Activated T-cell treated with anti-CD3 and anti-CD28 coated beads, Interleukin-2, amount 50 U/mL, for 48 hours (primary cell): ENCODE measurements at places on chromosomes 1 and 21.
A peak's percentile ranks its signal among the peaks of the same experiment; 100 is the strongest.

DNA sequence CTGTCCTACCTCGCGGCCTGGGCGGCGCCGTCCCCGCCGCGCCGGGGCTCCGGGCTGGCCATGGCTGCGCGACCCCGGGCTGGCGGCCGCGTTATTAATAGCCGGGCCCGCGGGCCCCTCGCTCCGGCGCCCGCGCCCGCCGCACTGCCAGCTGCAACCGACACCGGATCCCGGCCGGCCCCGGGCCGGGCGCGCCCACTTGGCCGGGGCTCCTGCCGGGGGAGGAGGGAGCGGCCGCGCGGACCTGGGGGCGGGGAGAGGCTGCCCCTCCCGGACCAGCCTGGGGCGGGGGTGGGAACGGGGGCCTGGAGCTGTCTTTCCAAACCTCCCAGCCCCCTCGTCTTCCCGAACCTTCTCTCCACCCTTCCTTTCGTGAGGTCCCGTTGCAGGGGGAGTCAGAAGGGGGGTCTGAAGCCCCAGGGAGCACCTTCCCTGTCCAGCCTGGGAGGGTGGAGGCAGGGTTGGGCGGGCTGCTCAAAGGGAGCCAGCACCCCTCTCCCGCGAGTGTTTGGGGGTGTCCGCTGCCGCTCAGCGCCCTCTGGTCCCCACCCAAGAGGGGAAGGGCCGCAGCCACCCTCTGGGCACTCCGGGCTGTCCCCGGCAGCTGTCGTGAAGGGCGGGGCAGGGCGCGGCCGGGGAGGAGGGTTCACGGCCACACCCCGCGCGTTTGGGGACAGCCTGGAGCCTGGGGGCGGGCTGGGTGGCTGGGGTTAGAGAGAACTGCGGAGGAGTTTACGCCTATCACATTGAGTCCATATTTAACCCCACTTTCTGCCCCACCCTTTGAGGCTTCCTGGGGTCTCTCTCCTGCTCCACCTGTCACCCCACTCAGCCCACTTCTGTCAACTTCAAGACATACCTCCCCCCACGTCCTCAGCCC lies at the start of gene SYNC:
Gene SYNC, minus strand, starts transcription at position 172 of the 880 bp plus-strand sequence. Its CDS starts 110 bp downstream, at position 62.
- DNase-seq, result peak; percentile 41

DNA sequence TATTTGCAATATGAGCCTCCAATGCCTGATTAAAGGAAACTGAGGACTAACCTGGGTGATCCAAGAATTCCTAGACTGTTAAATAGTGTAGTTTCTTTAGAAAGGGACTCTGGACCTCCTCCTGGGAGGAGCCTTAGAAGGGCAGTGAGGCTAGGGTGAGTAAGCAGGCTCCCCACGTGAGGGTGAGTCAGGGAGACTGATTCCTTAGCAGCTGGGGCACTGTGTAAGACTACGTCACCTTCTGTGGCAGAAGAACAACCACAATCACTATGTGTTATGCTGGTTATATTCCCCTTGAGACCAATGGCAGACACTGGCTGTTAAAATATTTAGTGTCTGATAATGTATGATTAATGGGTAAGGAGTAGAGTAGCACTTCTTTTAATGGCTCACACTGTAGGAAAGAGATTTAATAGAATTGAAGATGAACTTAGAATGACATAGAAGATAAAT lies 53.3 kb upstream of the SYT14 start:
- DNase-seq, result peak; percentile 58

GRCh38 chr1:18112611-18113010 lies 5.0 kb downstream of the IGSF21 start:
- no peak for DNase-seq

- DNase-seq, result no peak
Measured at GRCh38 chr1:15863156-15863901, 15.8 kb downstream of the SPEN start.

- DNase-seq, result peak; percentile 31
Measured at GRCh38 chr1:53890522-53890941, 935 bp upstream of the YIPF1 start.

DNA sequence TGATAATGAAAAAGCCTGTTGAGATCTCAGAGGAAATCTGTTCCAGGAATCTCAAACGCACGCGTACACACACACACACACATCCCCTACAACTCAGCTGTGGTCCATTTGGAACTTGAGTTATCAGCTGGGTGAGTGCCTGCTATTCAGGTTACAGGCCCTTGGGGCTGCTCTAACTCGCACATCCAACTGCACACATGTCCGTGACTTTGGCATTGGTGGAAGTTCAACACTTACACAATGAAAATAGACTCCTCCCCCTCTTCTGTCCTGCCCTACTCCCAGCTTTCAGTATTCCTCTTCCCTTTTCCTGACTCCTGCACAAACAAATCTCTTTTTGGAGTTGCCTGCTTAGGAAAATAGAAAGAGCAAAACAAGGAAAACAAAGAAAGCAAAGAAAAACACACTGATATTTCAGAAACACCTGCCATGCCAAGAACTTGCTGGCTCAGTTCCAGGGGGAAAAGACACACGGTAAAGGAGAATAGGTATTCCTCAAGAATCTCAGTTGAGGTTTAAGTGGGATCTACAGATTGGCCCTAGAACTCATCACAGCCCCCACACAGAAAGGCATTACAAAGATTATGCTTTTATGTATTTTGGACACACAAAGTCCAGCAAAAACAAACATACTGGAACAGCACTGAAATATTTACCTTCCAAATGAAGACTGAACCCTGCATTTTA lies 140.9 kb downstream of the TGFBR3 start:
- DNase-seq, result no peak

DNA sequence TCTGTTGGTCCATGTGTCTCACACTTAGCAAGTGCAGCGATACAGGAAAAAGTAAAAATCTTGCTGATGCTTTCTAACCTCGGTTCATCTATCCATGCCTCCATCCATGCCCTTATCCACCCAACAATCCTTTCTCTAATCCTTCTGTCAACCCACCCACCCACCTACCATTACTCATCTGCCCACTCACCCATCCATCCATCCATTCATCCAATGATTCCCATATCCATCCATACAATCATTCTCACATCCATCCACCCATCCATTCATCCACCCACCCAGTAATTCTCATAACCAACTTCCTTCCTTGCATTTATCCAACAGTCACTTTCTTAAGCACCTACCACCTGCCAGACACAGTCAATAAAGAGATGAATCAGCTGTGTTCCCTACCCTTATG lies 6.1 kb upstream of the IGSF21 start:
- no peak for DNase-seq

- no peak for DNase-seq
Measured at GRCh38 chr1:90613371-90613770, 103.7 kb downstream of the BARHL2 start.

GRCh38 chr21:19853061-19853460 lies 1145.1 kb upstream of the NCAM2 start:
- DNase-seq, result no peak

- DNase-seq, result no peak
Measured at GRCh38 chr1:33319949-33320618, 814 bp downstream of the A3GALT2 start.

DNA sequence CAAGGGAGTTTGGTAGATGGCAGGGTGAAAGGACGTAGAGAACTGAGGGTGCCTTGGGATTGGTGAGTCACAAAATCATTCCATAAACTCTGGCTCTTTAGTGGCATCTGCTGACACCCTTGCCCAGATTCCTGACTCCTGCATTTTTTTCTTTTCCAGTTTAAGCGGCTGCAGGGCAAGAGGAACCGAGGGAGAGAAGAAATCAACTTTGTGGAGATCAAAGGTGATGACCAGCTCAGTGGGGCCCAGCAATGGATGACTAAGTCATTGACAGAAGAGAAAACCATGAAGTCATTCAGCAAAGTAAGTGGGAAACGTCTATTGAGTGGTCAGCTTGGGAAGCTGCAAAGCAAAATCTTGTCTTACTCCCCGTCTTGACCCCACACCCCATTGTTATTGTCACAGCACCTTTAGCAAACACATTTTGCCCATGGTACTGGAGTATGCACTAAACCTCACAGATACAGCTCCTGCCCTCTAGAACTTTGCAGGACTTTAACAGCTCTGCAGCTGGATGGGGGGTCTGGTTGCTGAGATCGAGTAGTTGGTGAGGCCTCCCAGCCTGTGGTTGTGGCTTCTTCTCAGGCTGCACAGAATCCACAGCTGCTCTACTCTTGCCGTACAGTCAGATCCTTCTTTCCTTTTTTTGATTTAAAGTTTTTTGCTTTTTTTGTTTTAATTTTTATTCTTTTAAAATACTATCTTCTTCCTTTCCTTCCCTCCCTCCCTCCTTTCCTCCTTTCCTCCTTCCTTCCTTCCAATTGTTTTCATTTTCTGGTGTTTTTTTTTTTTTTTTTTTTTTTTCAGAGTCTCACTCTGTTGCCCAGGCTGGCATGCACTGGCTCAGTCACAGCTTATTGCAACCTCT lies 21.9 kb downstream of the SH2D2A start:
- no peak for DNase-seq

GRCh38 chr1:205250699-205251098 lies 23.0 kb downstream of the TMCC2 start:
- no peak for DNase-seq

GRCh38 chr1:156503698-156504437 lies 3.3 kb upstream of the MEF2D start:
- DNase-seq, result no peak

- DNase-seq, result no peak
Measured at GRCh38 chr1:198072177-198072576, 84.6 kb upstream of the NEK7 start.

DNA sequence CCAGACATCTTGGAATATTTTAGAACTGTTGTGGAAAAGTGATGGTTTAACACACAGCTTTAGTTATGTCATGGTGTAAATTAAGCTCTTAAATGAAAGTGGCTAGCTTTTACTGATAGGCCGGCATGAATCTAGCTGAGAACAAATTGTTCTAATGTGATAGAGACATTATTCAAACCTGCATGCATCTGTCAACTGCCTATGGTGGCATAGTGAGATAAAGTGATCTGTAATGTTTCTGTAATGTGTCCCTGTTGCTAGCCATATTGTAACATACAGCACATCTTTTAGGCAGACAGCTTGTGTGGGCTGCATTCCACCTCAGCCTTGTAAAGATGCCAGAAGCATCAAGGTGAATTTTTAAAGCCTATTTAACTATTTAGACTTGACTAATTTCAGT lies 16.0 kb downstream of the LRIG2 start:
- no peak for DNase-seq

DNA sequence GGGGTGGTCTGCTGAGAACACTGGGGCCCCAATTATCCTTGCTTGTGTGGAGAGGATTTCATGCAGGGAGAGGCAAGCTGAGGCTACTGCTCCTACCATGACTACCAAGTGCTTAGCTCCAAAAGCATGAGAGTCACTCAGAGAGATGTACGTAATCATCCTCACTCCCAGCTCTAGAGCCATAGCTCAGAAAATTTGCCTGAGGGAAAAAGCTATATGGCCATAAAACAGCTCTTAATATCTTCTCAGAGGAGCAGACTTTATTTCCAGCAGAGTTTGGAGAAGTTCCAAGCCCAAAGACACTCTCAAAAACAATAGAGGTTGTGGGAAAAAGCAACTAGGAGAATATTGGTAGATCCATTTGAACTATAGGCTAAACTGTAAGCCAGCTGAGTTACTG lies 106.4 kb upstream of the PBX1 start:
- DNase-seq, result no peak

DNA sequence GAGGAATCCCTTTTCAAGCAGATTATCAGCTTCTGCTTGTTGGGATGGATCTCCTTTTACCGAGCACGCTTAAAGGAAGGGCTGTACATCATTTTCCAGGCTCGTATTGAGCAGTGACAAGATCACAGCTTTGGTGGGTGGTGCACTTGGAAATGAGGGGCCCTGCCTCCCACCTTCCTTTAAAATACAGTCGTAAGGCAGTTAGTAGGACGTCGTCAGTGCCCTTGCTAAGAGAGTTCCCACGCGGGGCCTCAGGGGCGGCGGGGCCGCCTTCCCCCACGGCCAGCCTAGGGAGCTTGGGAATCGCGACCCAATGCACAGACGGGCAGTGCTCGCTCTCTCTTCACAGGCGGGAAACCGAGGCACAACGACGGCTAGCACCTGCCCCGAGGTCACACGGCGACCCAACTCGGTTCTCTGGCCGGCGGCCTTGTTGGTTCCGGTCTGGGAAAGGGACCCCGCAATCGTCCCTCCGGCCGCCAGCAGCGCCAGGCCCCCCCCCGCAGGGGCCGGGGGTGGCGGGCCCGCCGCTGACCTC lies 58.6 kb downstream of the H3-3A start:
- DNase-seq, result no peak

DNA sequence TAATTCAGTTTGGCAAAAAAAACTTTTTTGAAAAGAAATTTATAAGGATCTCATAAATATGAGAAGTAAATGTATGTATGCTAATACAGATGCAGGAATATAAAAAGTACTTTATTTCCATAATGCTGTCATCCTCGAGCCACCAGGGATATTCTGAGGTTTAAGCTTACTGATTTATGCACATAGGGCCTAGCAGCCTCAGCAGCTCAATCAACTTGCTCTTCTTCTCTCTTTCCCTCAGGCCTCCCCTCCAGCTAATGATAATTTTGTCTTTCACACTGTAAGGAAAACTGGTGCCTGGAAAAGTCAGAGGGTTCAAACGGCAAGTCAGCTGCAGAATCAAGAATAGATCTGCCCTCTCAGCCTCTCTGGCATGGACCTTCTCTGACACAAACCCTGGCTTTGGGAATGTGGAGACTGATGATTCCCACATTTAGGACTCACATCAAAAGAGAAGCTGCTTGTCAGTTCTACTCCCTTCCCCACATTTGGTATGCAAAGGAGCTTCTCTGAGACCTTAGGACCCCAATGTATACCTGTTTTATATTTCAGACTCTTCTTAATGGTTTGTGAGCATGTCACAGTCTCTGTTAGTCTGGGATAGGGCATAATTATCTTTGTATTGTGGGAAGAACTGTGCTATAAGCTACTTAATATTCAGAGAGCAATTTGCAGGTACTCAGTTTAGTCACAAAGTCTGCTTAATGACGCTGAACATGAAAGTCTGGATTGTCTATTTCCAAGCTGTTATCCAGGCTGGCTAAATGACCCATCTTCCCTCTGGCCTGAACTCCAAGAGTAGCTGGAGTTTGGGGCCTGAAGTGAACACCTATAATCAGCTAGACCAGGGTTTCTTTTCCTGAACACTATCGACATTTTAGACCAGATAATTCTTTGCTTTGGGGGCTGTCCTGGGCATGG lies 52.1 kb upstream of the DIPK1A start:
- no peak for DNase-seq

GRCh38 chr1:110727246-110727645 lies 52.5 kb upstream of the KCNA3 start:
- DNase-seq, result no peak

DNA sequence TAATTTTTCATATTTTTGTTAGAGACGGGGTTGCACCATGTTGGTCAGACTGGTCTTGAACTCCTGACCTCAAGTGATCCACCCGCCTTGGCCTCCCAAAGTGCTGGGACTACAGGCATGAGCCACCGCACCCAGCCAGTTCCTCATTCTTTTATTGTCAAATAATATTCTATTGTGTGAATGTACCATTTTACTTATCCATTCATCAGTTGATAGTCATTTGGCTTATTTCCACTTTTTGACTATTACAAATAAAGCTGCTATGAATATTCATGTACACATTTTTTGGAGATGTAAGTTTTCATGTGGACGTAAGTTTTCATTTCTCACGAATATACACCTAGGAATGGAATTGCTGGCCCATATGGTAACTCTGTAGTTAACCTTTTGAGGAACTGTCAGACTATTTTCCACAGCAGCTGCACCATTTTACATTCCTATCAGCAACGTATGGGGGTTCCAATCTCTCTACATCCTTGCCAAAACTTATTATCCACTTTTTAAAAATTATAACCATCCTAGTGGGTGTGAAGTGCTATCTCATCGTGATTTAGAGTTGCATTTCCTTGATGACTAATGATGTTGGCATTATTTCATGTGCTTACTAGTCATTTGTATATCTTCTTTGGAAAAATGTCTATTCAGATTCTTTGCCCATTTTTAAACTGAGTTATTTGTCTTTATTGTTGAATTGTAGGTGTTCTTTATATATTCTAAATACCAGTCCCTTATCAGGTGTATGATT lies 12.7 kb downstream of the PACC1 start:
- DNase-seq, result no peak
